KG1 (cell line): ENCODE measurements at places on chromosomes 2 and 18.

- DNase-seq = peak; percentile 39
These were observed 12.6 kb downstream of the PPP1R1C start for GRCh38 chr2:181998041-181998835.

GRCh38 chr2:144875290-144875969 is 355.5 kb upstream of the ZEB2 start:
- DNase-seq = no peak

DNA sequence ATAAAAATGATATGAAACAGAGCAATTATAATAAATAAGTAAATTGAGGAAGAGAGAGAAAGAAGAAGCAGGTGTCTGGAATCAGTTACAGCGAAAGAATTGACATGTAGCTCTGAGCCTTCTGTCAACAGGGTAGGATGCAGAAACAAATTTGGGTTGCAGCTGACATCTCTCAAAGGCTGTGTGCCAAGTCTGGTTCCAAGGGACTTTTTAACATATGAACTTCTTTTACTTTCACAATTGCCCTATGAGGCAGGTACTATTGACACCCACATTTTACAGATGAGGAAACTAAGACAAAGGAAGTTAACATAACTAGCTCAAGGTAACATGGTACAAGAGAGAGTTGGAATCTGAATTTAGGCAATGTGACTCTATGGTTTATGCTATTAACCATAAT is 260.0 kb downstream of the ASXL3 start:
- no peak for DNase-seq

GRCh38 chr2:162490761-162491470 is 147.0 kb downstream of the GCA start:
- DNase-seq = no peak

GRCh38 chr2:30631051-30631671 is 176.1 kb downstream of the CAPN13 start:
- peak; percentile 26 for DNase-seq
